ENCODE measurements at places on chromosomes 2 and 18. TPM values are rescaled to one million over a fixed set of nuclear protein-coding genes. Genes with fewer than 3 reads are reported as not detected.
A peak's percentile ranks its signal among the peaks of the same experiment; 100 is the strongest.

DNA sequence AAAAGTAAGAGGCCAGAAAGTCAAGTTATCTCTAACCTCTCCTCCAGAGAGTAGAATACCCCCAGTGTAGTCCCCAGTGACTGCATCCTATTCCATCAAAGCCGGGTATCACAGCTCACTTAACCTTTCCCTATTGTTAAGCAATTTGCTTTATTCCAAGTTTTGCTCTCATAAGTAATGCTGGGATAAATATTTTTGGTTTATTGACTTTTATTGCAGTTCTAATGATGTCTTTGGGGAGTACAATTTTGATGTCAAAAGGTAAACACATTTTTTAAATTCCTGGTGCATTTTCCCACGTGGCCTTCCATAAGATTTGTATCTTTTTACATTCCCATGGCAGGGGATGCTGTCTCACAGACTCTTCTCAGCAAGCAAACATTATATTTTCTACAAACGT is 43.3 kb downstream of the CMPK2 start:
- DNase-seq, result no peak

- DNase-seq, result no peak
Observed at GRCh38 chr2:63544017-63544627, 44.2 kb downstream of the WDPCP start.

DNA sequence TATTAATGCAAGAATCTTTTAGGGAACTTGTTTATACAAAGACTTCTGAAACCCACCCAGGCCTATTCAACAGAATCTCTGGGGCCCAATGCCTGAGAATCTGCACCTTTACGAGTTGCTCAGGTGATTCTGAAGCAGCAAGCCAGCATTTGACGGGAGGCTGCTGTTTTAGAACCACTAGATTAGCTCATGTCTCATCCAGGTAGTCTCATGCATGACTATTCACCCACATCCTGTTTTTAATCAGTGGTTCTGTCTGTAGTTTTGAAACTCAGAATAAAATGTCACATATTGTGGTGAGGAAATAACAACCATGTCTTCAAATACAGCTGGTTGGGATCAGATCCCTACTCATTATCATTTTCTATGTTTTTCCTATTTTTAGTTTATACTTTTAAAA is 39.5 kb downstream of the CYTIP start:
- DNase-seq, result no peak

The AQP12A gene
- total RNA-seq, result not detected

DNA sequence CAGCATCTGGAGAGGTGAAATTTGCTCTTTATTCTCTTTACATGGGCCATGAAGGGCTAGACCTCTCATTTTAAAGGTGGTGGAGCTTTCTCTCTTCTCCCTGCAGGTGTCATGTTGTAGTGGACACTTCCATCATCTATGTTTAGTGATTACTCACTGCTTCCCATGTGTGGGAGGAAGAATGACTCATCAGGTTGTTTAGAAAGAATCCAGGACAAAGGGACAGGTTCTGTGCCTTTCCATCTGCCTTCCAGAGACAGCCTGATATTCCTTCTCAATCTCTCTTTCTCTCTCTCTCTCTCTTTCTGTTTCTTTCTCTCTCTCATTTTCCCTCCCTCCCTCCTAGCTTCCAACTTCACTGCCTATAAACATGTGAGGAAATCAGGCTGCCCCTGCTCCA is 38.7 kb downstream of the SCG2 start:
- DNase-seq, result peak; percentile 16

DNA sequence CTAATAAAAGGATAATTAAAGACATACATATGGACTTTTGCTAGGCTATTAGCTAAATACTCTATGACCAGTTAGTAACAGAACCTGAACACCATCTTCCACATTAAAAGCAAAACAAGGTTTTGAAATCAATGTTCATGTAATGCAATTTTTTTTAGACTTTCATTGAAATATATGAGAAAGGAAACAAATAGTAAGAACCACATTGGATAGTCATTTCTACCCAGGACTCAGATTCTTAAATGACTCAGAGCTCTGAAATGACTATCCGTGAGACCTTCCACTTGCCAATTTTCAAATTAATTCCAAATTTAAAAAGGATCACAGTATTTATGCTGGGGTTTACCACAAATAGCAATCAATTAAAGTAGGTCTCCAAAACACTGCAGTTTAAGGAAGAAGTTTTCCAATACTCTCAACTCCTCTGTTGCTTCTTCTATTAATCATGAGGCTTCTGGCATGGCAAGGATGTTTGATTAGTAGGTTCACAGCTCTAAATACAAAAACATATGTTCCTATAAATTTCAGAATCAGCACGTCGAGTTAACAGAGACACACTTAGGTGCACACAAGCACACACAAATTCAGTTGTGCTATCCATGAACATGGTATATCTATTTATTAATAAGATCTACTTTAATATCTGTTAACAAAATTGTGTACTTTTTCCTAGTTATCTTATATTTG is 841.0 kb downstream of the RNF144A start:
- DNase-seq, result no peak

- no peak for DNase-seq
Observed at GRCh38 chr2:167964650-167965413, 282.6 kb downstream of the STK39 start.

DNA sequence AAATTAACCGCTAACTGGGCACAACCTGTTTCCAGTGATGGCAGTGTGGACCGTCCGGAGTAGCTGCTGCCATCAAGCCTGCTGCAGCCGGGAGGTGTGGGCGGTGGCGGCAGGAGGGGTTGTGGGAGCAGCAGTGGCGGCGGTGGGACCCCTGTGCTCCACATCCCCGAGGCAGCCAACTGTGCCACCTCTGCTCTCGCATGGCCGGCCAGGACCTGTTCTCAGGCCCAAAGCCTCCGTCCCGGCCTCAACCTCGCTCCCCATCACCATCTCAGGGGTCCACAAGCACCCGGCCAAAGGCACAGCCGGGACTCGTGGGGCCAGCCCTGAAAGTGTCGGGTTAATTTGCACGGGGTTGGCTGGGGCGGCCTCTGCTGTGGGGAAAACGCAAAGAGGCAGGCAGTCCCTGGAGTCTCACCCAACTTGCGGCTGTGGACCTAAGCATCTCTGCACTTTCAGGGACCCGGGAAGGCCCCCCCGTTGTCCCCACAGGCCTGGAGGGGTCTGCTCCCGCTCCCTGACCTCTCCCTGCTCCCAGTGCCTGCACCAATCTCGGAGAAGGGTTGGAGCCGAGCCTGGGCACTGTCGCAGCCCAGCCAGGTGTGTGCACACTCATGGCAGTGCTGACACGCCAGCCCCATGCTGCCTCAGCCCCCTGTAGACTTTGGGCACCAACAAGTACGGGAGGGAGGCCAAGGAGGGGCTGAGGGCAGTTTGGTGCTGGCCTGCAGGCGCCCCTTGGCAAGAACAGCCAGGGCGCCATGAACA is 44.4 kb upstream of the PEX13 start:
- no peak for DNase-seq

GRCh38 chr2:151459358-151459757 is 49.7 kb downstream of the RIF1 start:
- peak; percentile 77 for DNase-seq

The CCDC148 gene
- total RNA-seq, result 1.2 TPM

The HOXD13 gene
- total RNA-seq, result 0.31 TPM

DNA sequence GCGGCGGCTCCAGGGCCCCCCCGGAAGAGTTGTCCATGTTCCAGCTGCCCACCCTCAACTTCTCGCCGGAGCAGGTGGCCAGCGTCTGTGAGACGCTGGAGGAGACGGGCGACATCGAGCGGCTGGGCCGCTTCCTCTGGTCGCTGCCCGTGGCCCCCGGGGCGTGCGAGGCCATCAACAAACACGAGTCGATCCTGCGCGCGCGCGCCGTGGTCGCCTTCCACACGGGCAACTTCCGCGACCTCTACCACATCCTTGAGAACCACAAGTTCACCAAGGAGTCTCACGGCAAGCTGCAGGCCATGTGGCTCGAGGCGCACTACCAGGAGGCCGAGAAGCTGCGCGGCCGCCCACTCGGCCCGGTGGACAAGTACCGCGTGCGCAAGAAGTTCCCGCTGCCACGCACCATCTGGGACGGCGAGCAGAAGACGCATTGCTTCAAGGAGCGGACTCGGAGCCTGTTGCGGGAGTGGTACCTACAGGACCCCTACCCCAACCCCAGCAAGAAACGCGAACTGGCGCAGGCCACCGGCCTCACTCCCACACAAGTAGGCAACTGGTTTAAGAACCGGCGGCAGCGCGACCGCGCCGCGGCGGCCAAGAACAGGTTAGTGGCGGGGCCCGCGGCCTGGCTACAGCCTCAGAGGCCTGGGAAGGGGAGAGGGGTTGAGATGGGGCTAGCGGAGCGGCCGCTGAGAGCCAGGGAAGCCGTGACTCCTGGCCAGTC is 965 bp downstream of the SIX3 start:
- DNase-seq, result no peak

The WIPF1 gene
- total RNA-seq, result 18.7 TPM

GRCh38 chr2:59677158-59677557 is 876.3 kb downstream of the BCL11A start:
- DNase-seq, result no peak

DNA sequence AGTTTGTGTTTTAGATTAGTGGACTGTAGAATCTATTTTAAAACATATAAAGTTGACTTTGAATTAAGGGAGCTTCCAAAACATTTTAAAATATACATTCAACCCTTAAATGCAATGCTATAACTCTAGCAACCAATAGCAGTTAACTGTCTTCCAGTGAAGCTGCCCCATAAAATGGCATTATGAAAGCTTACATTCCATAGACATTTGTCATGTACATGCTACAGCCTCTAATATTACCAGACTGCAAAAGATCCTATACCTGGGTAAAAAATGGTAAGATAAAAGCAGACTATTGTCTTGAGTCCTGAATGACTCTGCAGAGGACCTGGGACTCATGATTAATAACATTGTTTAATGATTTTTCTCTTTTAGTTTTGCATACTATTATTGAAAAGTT is 489.4 kb downstream of the LRP1B start:
- DNase-seq, result peak; percentile 4

The C1QL2 gene
- total RNA-seq, result not detected

DNA sequence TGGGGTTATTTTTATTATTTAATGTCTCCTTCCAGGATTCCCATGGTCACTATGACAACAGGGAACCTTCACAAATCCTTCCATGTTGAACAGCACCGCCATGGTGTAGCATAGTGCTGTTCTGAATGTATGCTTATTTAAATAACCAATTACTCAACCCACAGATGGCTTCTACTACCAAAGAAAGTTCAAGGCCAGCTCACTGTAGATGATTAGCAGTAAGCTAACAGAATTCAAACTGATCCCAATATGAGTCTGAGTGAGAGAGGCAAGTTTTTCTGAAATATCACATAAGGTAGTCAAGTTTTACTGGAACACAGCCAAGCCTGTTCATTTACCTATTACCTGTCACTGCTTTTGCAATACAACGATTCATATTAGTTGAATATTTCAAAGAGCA is 51.2 kb downstream of the CLASP1 start:
- no peak for DNase-seq

The MAP3K19 gene
- total RNA-seq, result not detected

The CLHC1 gene
- total RNA-seq, result 9.3 TPM

The TMX3 gene
- 40.0 TPM for total RNA-seq

- no peak for DNase-seq
Observed at GRCh38 chr2:232545511-232546375, 4.6 kb downstream of the TIGD1 start.

The ACTG2 gene
- total RNA-seq, result 1.3 TPM

The CYRIA gene
- total RNA-seq, result 3.9 TPM

DNA sequence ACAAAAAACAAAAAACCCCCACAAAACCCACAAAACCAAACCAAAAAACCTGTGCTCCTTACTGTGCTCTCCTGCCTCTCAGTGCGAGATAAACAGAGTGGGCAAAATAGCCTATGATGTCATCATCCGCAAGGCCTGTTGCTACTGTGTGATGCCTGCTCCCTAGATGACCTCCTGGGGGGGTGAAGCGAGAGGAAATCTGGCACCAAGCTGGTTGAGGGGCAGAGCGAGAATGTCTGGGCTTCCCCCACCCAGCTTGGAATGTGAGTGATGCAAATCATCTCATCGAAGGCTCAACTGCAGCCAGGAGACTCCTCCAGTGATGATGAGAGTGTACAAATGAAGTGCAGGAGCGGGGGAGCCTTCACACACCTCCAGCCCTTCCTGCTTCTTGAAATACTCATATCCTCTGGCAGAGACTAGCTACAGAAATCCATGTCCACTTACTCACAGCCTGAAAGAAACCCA is 57.7 kb upstream of the MAP4K3 start:
- peak; percentile 72 for DNase-seq

The MAPK4 gene
- total RNA-seq, result 4.7 TPM

DNA sequence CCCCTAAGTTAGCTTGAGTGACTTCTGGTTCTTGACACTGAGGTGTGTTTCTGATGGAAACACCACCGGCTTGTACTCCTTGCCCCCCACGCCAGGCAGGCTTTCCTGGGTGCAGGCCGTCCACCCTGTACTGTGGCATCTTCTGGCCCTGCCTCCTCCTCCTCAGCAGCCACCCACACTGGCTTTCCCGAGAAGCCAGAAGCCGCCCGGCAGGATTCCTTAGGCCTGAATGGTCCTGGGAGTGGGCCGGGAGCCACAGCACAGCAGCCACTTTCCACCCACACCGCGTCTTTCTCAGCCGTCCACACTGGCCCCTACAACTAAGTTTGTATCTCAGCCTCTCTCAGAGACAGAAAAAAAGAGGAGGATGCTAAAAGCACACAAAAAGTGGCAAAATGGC is 2.1 kb upstream of the HSBP1L1 start:
- DNase-seq, result no peak

- no peak for DNase-seq
Observed at GRCh38 chr2:144965172-144965571, 445.3 kb upstream of the ZEB2 start.

DNA sequence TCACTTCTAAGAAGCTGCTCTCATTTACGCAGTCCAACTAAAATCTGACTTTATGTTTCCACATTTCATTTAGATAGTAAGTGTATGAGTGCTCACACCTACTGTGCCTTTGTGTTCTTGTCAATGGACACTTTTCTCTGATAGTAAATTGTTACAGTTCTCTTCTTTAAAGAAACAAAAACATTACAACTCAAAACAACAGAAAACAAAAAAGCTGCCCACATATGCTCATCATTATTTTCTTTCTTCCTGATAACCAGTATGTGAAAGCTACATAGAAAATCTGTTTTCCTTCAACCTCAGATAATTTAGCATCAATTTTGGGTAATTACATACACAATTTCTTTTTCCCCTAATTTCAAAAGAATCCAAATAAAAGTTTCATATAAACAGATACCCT is 1247.8 kb upstream of the NXPH2 start:
- no peak for DNase-seq

DNA sequence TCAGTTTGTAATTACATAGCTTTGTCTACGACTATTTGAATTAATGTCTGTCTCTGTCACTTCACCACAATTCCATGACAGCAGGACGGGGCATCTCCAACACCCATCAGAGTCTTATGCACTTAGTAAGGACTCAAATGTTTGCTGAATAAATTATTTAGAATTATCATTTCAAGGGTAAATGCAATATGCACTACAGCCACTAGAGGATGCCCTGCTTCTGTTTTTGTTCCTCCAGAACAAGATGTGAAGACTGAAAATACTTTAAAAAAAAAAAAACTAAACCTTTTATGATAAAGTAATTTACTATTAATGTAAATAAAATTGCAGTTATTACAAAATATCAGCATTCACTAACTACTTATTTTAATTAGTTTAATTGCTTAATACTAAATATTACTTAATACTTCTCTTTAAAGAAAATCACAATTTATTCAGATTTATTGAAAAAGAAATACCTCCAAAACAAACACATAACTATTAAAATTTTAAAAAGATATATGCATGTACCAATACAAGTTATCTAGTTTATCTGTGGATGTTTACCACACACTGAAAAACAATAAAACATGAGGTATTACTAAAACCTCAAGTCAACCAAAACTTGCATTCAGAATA is 3.2 kb downstream of the PIGN start:
- peak; percentile 63 for DNase-seq

- no peak for DNase-seq
Observed at GRCh38 chr2:36404318-36404717, 48.7 kb downstream of the CRIM1 start.

All from muscle of leg (tissue), 16 donors.